ENCODE measurements at places on chromosomes 12 and 14.
A peak's percentile ranks its signal among the peaks of the same experiment; 100 is the strongest.

GRCh38 chr12:130835011-130835410 is 4.0 kb downstream of the STX2 start:
- DNase-seq: no peak

DNA sequence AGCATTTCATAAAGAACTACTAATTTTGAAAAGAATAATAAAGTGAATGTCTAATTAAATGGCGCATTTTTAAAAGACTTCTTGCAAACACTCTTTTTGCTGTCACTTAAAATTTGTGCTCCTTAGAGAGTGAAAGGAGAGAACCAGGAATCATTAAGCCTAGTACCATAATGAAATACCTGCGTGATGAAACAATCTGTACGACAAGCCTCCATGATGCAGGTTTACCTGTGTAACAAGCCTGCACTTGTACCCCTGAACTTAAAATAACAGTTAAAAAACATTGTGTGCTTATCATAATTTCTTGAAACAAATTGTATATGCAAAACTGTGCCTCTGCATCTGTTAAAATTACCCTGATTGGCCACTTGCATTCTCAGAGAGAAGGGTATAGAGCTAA is 108.1 kb downstream of the MGAT4C start:
- DNase-seq: peak; percentile 87

DNA sequence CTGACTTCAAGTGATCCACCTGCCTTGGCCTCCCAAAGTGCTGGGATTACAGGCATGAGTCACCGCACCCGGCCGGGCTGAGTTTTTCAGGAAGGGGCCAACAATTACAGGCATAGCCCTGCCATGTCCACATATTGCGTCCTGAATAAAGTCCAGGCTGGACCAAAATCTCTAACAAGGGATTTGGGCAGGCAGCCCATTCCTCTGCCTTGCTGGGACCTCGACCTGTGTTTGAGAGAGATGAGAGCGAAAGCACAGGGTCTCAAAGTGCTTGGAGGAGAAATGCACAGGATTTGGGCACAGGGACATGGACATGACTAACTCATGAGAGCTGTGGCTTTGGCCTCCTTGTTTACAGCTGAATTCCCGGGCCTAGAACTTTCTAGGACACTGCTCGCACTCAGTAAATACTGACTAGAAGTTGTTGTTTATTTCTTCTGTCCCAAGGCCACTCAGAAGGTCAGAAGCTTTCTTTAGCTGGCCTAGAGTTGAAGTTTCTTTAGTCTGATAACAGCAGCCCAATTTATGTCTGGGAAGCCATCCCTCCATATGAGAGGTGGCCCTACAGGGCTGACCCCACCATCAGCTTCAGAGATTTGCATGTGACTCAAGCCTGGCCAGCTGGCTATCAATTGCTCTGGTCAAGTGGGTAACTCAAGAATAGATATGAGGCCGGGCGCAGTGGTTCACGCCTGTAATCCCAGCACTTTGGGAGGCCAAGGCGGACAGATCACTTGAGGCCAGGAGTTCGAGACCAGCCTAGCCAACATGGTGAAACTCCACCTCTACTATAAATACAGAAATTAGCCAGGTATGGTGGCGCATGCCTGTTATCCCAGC is 11.7 kb downstream of the CAMKK2 start:
- no peak for DNase-seq

DNA sequence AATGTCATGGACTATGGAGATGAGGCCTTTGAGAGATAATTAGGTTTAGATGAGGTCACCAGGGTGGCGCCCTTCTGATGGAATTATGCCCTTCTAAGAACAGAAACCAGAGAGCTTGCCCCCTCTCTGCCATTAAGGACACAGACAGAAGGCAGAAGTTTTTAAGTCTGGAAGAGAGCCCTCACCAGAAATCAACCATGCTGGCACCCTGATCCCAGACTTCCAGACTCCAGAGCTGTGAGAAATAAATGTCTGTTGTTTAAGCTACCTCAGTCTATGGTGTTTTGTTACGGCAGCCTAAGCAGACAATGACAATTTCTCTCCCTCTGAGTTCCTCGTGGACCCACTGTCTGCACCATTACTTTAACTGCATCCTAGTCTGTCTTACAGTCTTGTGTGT is 382.0 kb downstream of the GXYLT1 start:
- DNase-seq: no peak

GRCh38 chr12:98578821-98579220 is 14.7 kb upstream of the SLC25A3 start:
- peak; percentile 23 for DNase-seq

- no peak for DNase-seq
These were observed 10.8 kb upstream of the PSMA6 start for GRCh38 chr14:35281341-35281740.

DNA sequence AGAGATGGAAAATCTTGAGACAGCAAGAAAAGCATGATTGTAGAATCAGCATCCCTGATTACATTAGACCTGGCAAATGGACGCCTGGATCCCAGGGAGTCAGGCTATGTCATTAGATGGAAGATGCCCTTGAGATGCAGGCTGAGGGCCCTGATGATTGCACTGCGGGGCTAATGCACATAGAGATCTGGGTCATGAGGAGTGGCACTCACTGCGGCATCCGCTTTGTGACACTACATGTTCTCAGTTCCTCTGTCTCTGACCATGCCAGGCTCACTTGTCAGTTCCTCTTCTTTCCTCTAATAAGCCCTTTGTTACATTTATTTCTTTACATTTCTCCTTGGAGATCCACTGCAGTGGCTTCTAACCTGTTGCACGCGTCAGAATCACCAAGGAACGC is 70.1 kb upstream of the GPATCH2L start:
- no peak for DNase-seq

GRCh38 chr14:52458721-52459085 is 93.6 kb downstream of the TXNDC16 start:
- DNase-seq: peak; percentile 83

DNA sequence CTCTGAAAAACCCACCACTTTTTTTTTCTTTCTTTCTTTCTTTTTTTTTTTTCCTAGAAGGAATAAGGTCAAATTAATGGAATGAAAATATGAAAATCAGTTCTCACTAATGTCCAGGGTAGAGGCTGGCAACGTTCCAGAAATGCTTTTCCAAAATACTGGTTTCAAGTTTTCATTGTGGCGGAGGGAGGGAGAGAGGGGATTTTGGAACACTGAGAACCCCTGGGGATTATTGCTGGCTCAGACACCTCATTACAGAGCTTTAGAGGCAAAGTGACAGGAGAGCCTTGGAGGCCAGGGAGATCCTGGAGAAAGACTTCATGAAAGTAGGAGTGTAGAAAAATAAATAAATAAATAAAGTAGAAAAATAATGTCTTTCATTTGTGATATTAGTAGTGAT is 45.4 kb downstream of the ALX1 start:
- no peak for DNase-seq

GRCh38 chr14:92570674-92571262 is 57.2 kb downstream of the RIN3 start:
- DNase-seq: no peak

- no peak for DNase-seq
These were observed 16.7 kb downstream of the PPP1R13B start for GRCh38 chr14:103830511-103831270.

- DNase-seq: no peak
These were observed 23.5 kb downstream of the UBR7 start for GRCh38 chr14:93230539-93230938.

- no peak for DNase-seq
These were observed 352.6 kb downstream of the BCL11B start for GRCh38 chr14:98919434-98919833.

DNA sequence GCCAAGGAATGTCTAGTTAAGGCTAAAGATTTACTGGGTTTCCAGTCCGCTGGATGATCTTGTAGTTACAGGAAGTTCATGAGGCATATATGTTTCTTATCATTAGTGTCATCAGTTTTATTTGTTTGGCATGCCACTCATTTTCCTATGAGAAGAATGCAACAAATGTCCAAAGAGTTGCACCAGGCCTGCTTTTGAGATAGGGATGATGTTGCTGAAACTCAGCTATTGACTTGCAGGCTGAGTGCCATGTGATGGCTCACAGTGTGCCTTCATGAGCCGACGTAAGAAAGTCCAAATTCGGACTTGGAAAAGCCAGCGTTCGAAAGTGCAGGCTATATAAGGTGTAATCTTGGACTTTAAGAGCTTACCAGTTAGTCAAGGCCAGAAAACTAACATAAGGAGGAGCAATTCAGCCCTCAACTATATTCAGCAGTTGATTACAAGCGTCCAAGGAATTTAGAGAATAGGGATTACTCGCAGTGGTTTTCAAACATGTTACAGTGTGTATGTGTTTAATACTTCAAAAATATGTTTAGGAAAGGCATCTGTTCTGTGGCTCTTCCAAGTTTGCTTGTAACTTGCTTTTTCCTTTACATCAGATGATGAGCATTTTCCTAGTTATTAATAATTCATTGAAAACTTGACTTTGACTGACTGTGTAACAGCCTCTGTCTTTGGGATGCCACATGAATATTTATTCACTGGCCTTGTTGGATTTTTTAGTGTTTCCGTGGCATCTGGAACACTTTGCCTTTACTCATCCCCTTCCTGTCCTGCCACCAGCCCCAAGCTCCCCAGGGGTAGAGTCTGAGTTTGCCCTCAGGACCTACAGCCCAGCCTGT is 101.3 kb downstream of the LGMN start:
- no peak for DNase-seq

- no peak for DNase-seq
These were observed 733 bp upstream of the PPFIBP1 start for GRCh38 chr12:27523305-27523641.

DNA sequence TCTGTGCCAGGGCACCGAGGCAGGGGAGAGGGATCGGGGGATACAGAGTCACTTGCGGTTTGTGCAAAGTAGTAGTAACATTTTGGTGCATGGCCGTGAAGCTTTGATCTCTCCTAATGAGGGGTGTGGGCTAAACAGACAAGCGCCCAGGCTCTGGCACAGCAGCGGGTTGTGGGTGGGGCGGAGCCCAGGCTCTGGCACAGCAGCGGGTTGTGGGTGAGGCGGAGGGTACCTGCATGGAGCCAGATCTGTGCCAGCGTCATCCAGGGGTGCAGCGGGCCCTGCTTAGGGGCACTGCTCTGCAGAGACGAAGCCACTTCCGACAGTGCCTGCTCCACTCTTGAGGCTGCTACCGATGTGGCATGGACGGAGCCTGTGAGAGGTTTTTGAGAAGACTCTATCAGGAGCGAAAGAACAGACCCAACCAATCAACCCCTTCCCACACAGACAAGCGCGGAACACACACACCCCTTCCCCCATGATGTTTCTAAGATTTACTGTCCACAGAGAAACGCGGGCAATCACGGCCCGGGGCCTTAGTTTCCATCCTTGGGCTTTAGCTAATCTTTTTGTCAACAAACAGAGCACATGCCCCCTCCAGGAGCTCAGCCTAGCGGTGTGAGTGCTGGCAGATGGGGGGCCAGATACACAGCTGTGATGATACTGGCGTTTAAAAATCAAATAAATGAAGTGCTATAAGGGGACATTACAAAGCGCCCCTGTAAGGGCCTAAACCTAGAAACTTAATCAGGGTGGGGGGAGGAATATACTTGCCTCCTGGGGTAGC is 196.6 kb downstream of the CALM1 start:
- no peak for DNase-seq

DNA sequence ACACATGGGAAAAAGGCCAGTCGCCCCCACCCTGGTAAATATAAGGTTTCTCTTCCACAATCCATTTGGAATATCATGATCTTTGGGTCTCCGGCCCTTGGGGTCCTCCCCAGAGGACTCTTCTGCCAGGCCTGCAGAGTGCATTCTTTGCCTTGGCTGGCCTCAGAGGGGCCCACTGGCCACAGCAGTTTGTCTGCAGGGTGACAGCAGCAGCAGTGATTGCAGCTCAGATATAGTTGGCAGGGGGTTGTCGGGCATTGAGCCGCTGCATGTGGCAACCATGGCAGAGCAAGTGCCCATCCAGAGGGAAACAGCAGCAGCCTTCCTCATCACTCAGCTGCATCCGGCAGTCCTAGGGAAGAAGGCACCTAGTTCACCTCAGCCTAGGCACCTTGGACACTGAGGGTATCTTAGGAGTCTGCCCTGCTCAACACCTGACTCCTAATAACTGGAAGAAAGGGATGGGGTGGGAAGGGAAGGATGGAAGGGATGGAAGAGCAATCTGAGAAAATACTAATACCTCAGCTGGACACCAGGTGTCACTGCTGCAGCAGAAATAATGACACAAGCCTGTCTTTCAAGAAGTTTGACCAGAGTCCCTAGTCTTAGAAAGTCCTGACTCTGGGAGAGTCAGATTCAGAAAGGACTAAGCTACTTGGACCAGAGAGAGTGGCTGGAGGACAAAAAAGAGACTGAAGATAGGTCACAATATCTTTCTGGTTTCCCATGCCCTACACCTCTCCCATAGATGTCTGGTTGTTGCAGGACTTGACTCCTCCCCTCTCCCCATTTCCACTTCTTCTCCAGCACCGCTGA is 8.9 kb downstream of the AJUBA start:
- DNase-seq: peak; percentile 62

DNA sequence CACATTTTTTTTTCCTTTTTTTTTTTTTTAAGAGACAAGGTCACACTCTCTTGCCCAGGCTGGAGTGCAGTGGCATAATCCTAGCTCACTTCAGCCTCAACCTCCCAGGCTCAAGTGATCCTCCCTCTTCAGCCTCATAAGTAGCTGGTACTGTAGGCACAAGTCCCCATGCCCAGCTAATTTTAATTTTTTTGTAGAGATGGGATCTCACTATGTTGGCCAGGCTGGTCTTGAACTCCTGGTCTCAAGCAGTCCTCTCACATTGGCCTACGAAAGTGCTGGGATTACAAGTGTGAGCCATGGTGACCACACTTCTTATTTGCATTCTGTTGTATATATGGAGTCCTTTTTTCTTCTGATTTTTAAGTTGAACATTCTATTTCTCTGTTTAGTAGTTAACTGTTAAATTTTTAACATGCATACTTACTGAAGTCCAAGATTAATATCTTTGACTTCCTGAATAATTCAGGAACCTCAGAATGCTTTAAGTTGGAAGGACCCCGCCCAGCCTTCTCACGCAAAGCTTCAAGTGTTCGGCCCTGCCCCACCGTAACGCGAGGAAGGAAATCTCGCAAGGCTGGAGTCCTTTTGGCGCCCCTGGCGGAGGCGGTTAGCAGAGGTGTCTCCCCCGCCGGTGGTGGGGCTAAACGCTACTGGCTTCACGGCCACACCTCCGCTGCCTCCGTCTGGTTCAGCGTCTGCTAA is 21.6 kb downstream of the SPATS2 start:
- no peak for DNase-seq

DNA sequence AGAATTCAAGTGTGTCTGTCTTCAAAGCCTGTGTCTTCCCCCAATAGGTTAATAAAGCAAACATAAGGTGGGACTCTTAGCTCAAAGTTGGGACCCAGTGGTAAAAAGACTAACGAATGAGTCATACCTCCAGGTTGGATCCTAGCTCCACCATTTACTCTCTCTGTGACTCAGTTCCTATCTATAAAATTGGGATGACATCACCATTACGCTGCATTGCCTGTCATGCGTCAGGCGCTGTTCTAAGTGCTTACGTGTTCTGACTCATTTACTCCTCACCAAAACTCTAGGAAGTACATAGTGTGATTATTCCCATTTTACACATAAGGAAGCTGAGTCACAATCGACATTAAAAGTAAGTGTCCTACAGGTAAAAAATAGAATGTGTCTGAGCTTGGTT is 915.8 kb downstream of the VRK1 start:
- peak; percentile 100 for DNase-seq

All from bronchial epithelial cell (primary cell).